ENCODE measurements at places on chromosomes 13 and 19.

GRCh38 chr13:41939398-41939797 is 21.5 kb downstream of the VWA8 start:
- DNase-seq = no peak

GRCh38 chr13:81773263-81773662 is 1432.3 kb upstream of the SPRY2 start:
- no peak for DNase-seq

DNA sequence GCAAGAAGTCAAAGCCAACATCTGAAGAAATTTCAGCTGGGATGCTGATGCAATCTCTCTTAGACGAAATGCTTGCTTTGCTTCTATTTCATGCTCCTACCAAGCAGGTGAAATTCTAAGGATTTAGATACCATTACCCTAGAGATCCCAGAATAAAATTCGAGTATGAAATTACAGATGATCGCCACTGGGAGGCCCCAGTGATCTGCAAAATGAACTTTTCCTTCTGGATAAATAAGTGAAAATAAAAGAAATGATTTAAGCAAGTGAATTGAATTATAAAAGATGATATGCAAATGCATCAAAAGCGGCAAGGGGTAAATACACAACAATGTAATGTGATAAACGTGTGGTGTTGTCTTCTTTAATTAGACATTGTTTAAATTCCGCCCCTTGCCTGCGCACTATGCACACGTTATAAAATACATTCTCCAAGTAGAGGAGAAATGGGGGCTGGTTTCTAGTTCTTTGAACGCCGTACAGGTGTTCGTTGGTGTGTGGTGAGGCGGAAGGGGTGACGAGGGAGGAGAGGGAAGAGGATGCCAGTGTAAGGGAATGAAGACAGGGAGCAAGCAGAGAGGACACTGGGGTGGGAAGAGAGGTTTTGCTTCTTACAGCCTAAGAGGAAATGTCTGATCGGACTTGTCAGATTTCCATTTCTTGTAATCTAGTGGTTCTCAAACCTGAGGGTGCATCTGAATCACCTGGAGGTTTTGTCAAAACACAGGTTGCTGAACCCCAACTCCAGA is 58.0 kb downstream of the ERCC5 start:
- DNase-seq = no peak

DNA sequence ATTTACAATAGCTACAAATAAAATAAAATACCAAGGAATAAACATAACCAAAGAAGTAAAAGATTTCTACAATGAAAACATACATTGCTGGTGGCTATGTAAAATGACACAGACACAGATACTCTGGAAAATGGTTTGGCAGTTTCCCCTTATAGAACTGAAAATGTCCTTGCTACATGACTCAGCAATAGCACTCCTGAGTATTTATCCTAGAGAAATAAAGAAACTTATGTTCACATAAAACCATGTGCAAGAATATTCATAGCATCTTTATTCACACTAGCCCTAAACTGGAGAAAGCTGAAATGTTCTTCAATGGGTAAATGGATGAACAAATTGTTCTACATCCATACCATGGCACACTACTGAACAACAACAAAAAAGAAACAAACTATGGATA is 100.2 kb upstream of the RFC3 start:
- DNase-seq = no peak

DNA sequence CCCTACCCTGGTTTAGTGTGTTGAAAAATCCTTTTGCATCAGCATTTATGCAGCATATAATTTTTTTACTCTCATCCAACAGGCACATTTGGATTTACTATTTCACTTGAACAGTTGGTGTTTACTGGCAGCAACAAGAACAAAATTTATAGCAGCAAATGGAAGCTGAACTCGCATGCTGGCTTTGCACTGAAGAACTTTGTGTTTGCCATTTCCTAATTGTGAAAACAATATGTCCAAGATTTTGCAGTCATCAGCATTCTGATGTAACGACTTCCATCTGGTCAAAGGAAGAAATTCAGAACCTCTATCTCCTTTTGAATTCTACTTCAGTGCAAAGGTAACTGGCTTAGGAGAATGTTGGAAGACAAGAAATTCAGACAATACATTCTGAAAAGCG is 131.0 kb downstream of the DLEU7 start:
- DNase-seq = no peak

GRCh38 chr19:4474514-4475022 is 2.5 kb downstream of the HDGFL2 start:
- no peak for DNase-seq

GRCh38 chr13:114099918-114100445 is 32.4 kb downstream of the RASA3 start:
- no peak for DNase-seq

- peak; percentile 77 for DNase-seq
Observed at GRCh38 chr19:35882114-35882832, 13.9 kb downstream of the APLP1 start.

DNA sequence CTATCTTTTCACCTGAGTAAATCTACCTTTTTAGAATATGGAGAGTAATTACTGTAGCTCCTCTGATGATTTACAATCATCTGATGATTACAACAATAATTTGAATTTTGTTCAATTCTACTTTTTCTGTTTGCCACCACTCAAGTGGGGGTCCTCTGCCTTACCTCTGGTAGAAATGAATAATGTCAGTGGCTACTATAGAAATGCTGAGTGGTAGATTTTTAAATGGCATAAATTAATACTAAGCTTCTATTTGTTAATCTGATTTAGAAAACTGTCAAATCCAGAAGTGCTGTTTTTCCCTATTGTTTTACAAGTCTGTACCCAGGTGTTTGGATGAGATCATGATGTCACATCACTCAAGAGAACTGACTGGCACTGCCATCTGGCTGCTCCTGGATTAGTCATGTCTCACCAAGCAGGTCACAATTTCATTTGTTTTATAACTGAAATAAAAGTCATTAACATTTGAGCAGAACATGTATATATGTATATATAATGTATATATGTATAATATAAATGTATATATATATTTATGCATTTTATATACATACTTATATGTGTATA is 494.8 kb downstream of the TBC1D4 start:
- no peak for DNase-seq

DNA sequence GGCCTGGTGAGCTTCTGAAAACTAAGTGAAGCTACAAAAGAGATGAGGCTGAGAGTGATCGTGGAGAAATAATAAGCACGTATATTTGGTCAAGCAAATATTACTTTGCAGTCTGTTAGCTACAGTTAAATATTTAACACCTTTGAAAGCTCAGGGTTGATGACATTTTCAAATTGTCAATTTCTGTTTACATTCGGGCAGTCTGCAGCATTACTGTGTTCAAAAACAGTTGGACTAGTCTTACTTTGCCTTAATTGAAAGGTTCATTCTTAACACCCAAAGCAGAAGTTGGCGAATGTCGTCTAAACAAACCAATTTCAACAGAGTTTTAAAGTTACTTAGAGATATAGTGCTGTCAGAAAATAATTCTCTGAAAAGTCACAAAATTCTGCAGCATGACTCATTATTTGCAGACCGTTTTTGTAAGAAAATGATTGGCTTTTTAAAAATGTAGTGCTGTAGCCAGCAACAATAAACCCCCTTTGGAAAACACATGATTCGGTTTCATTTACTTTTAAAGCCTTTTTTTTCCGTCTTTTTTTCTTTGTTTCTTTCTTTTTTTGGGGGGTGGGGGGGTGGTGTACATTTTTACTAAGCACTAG is 549.0 kb downstream of the GPC6 start:
- DNase-seq = peak; percentile 33

DNA sequence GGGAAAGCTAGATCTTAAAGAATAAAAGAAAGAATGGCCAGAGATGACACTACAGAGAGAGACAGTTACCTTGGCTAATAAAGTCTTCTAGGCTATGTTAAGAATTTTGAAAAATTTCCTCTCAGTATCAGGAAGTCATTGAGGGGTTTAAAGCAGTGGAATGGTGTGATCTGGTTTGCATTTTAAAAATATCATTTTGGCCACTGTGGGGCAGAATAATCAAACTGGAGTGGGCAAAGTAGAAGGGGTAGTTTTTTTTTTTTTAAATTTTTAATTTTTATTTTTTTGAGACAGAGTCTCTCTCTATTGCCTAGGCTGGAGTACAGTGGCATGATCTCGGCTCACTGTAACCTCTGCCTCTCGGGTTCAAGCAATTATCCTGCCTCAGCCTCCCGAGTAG is 4.4 kb upstream of the CNMD start:
- no peak for DNase-seq

DNA sequence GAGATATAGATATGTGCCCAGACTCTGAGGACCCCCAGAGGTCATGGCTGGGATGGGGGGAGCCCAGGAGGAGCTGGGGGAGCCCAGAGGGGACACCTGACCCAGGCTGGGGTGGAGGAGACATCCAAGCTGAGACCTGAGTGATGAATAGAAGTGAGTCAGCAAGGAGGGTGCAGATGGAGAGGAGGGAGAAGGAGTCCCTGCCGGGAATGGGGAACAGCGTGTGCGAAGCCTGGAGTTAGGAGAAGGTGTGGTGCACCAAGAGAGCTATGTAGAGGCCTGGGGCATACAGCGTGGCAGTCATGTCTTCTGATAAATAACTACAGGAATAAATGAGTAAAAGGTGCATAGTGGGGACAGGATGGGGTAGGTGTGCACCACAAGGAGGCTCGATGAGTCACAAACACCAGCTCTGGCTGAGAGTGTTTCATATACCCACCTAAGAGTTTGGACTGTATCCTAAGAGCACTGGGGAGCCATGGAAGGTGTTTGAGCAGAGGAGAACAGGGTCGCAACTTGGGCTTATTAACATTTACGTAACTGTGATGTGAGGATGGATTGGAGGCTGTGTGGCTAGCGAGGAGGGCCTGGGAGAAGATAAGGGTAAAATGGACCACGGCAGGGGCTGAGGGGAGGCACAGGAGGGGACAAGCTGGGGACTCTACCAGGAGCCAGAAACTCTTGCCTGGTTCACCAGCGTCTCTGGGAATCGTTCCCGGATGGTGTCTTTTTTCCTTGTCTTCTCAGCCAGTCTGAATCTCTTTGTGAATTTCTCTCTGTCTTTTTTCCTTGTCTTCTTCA is 1.4 kb downstream of the CEACAM18 start:
- no peak for DNase-seq

GRCh38 chr19:40799558-40800338 is 757 bp downstream of the EGLN2 start:
- DNase-seq = no peak

DNA sequence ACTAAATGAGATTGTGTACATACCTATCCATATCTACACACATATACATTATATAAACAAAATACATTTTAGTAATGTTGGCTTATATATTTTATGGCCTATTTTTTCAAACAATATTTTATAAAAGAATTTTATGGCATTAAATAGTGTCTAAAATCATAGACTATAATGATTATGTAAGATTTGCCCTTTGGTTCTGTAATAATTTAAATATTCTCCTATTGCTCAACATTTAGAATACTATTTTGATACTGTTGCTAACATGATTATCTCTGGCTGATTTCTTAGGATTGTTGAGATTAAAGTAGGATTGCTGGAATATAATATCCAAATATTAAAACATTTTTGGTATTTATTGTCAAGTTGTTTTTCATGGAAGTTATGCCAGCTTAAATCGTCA is 565.2 kb upstream of the GPC6 start:
- DNase-seq = no peak

- no peak for DNase-seq
Observed at GRCh38 chr13:60759499-60759898, 362.5 kb downstream of the TDRD3 start.

- DNase-seq = no peak
Observed at GRCh38 chr19:40177286-40178070, 13.7 kb upstream of the MAP3K10 start.

DNA sequence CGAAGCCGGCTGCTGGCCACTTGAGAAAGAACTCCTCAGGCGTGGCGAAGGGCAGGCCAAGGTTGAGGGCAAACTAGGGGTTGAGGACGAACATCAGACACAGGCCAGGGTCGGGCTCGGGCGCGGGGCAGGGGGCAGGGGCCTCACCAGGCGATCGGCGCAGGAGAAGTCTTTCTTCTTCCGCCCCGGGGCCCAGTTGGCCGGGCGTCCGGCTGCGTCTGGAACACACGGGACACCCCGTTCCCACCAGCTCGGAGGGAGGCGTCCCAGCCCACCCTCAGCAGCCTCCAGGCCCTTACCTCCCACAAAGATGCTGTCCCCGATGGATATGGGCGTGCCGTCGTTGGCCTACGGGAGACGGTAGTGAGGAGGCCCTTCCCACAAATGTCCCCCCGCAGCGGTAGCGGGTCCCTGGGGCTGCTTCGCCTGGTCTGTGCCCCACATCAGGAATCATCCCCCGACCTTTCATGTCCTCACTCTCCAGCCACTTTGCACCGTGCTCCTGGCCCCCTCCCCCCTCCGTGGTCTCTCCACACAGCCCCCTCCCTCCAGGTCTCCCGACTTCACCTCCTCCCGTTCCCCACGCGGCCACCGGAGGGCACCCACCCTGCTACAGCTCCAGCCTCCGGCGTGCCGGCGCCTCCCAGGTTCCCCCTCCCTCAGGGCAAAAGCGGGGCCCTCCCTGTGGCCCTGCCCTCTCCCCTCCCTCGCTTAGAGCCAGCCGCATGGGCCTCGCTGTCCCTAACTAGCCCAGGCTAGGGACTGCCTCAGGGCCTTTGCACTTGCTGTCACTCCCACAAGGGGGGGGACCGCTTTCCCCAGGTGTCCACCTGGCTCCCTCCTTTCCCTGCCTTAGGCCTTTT is 4.8 kb downstream of the PNKP start:
- DNase-seq = no peak

GRCh38 chr13:39938596-39938995 is 283.1 kb downstream of the COG6 start:
- no peak for DNase-seq

GRCh38 chr13:99246100-99246499 is 12.1 kb downstream of the GPR18 start:
- DNase-seq = no peak

GRCh38 chr13:55990631-55991030 is 1150.1 kb upstream of the PRR20A start:
- DNase-seq = no peak

DNA sequence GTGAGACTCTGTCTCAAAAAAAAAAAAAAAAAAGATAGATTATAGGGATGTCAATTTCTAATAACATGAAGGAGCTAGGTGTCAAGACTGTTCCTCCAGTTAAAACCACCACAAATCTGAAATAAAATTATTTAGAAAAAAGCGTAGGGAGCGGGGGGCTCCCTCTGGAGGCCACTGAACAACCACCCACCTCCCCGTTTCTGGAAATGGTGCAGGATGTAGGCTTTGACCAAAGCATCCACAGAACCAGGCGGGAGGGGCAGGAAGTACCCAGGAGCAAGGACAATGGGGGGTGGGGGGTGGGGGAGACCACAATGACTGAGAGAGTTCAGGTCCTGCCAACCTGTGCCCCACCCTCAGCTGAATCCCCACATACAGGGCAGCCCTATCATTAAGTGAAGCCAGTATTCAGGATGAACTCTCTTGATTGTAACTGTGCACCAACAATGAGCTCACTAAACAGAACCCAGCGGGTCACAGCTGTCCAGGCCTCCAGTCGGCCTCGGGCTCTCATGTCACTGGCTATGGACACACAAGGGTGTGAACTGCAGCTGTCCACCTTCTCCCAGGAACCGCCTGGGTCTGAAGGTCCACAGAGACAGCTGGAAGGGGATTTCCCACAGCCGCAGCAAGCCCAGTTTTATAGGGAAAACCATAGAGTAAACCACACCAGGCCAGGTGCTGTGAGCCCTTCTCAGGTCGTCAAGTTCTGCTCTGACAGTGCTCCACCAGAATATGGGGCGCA is 6.6 kb downstream of the ZSCAN18 start:
- no peak for DNase-seq

GRCh38 chr13:113585896-113586295 is 1.3 kb downstream of the TFDP1 start:
- no peak for DNase-seq
